ENCODE measurements at places on chromosomes 3 and 15. TPM values are rescaled to one million over a fixed set of nuclear protein-coding genes. Genes with fewer than 3 reads are reported as not detected.

Gene WWTR1
- 142 TPM for total RNA-seq

Gene SPSB4
- total RNA-seq: under 0.01 TPM

Gene SCAMP5
- total RNA-seq: 5.6 TPM

Gene CELSR3
- total RNA-seq: 0.22 TPM

Gene PSTPIP1
- total RNA-seq: under 0.01 TPM

Gene GOLGA8S
- total RNA-seq: not detected

Gene CCDC39
- not detected for total RNA-seq

Gene ALCAM
- 21.4 TPM for total RNA-seq

Gene SNX22
- total RNA-seq: 0.20 TPM

Gene NMB
- total RNA-seq: 4.6 TPM

Gene TBC1D5
- 75.8 TPM for total RNA-seq

Gene AHSG
- total RNA-seq: not detected

Gene FNDC3B
- 74.6 TPM for total RNA-seq

Gene ERICH6
- total RNA-seq: not detected

Gene TMEM212
- total RNA-seq: not detected

Gene TRIM42
- total RNA-seq: not detected

Gene APOD
- 2.4 TPM for total RNA-seq

Gene CD200R1
- total RNA-seq: not detected

Gene HCLS1
- total RNA-seq: 24.0 TPM

Gene PRR20G
- total RNA-seq: not detected

Gene B3GNT5
- total RNA-seq: 22.7 TPM

Gene GP9
- total RNA-seq: not detected

Gene ANKUB1
- not detected for total RNA-seq

Gene ACTRT3
- 0.99 TPM for total RNA-seq

Gene DNASE1L3
- 5.0 TPM for total RNA-seq

Gene SNUPN
- total RNA-seq: 16.1 TPM

Gene CCDC80
- total RNA-seq: 14.4 TPM

Gene SLC12A1
- total RNA-seq: not detected

Gene MAGI1
- total RNA-seq: 76.4 TPM

Gene KIF23
- 11.1 TPM for total RNA-seq

Gene SERP1
- total RNA-seq: 134 TPM

Gene HRH1
- 5.4 TPM for total RNA-seq

Gene CAMKV
- total RNA-seq: under 0.01 TPM

Gene PAQR5
- total RNA-seq: not detected

Gene IL5RA
- not detected for total RNA-seq

Gene TTLL13
- total RNA-seq: under 0.01 TPM

Gene ARRDC4
- total RNA-seq: 0.87 TPM

Gene AGTR1
- total RNA-seq: not detected

Gene AMT
- 0.22 TPM for total RNA-seq

Gene PLSCR2
- not detected for total RNA-seq

Gene RNU5B-1
- not detected for total RNA-seq

Gene SENP7
- 14.7 TPM for total RNA-seq

Gene C15orf61
- total RNA-seq: 1.7 TPM

Gene RLBP1
- not detected for total RNA-seq

Gene PDIA5
- total RNA-seq: 60.4 TPM

Gene EBLN2
- total RNA-seq: 3.0 TPM

Gene PLA2G4E
- total RNA-seq: not detected

Gene SIDT1
- not detected for total RNA-seq

Gene MAGEL2
- total RNA-seq: not detected

Gene ST8SIA2
- total RNA-seq: 0.20 TPM

Gene FAIM
- 6.1 TPM for total RNA-seq

Gene DENND4A
- total RNA-seq: 13.7 TPM

Data from lung microvascular endothelial cell (primary cell).